Hindlimb muscle (tissue), 1 donor: ENCODE measurements at places on chromosomes 3 and 15. TPM values are rescaled to one million over a fixed set of nuclear protein-coding genes. Genes with fewer than 3 reads are reported as not detected.

WDR76 gene
- polyA plus RNA-seq, result 7.3 TPM

DNA sequence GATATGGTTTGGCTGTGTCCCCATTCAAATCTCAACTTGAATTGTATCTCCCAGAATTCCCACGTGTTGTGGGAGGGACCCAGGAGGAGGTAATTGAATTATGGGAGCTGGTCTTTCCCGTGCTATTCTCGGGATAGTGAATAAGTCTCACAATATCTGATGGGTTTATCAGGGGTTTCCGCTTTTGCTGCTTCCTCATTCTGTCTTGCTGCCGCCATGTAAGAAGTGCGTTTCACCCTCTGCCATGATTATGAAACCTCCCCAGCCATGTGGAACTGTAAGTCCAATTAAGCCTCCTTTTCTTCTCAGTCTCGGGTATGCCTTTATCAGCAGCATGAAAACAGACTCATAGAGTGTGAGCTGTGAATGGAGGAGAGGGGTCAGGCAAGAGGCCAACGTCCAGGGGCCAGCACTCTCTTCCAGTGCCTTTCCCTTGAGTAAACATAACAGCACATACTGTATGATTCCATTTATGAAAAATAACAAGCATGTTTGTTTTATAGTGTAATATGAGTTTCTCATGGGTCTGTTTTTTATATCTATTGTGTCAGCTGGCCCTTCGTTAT is 16.3 kb upstream of the LCTL start:
- no peak for DNase-seq

OR5K2 gene
- not detected for polyA plus RNA-seq

PTH1R gene
- polyA plus RNA-seq, result 10.0 TPM

GRCh38 chr3:64905906-64906410 is 218.2 kb upstream of the ADAMTS9 start:
- no peak for DNase-seq

- DNase-seq, result peak; percentile 88
Observed at GRCh38 chr3:100260081-100260684, 609 bp upstream of the TBC1D23 start.

CERS3 gene
- 1.1 TPM for polyA plus RNA-seq

- peak; percentile 17 for DNase-seq
Observed at GRCh38 chr15:48086133-48086532, 34.7 kb upstream of the SLC24A5 start.

CFAP44 gene
- 4.7 TPM for polyA plus RNA-seq

DNA sequence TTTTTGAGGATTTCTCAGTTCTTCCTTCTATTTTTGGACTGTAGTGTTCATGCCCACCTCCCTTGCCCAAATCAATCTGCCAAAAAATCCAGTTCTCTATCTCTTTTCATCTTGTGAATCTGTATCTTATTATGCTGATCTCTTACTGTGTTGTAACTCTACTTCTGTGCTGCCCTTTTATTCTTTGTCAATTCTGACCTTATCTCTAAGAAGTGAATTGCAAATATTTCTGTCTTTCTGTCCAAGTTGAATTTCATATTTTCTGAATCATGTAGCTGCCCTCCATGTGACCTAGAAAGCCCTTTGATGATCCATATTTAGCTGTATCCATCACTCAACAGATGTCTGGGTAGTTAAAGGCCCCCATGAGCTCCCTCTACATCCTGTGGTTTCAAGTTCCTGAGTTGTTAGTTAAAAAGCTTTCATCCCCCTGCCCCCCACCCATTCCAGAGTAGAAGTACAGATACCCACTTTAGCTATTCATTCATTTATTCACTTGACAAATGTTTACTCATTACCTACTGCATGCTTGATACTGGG is 33.6 kb upstream of the ETV5 start:
- DNase-seq, result no peak

GABRR3 gene
- not detected for polyA plus RNA-seq

FAIM gene
- 12.1 TPM for polyA plus RNA-seq
